A549 (cell line): ENCODE measurements at places on chromosomes 13 and 19. TPM values are rescaled to one million over a fixed set of nuclear protein-coding genes. Genes with fewer than 3 reads are reported as not detected.

Gene ZNF112
- polyA plus RNA-seq = 3.3 to 3.5 TPM (median 3.5 TPM) in 3 replicates

Gene ELSPBP1
- polyA plus RNA-seq = not detected in 3 replicates

Gene ZNF506
- polyA plus RNA-seq = 0.10 to 0.33 TPM (median 0.32 TPM) in 3 replicates

Gene BICRA
- 12.4 to 14.6 TPM (median 12.4 TPM) in 3 replicates for polyA plus RNA-seq

Gene TUBB4A
- 15.4 to 17.6 TPM (median 17.5 TPM) in 3 replicates for polyA plus RNA-seq

Gene CAPN12
- polyA plus RNA-seq = 8.6 to 11.7 TPM (median 11.0 TPM) in 3 replicates

Gene ADGRE2
- 0.26 to 0.39 TPM (median 0.36 TPM) in 3 replicates for polyA plus RNA-seq

Gene MEIS3
- 21.8 to 31.4 TPM (median 27.1 TPM) in 3 replicates for polyA plus RNA-seq

Gene SHISA2
- polyA plus RNA-seq = not detected in 3 replicates

Gene REX1BD
- polyA plus RNA-seq = 47.3 to 50.3 TPM (median 47.7 TPM) in 3 replicates

Gene SLC10A2
- not detected in 3 replicates for polyA plus RNA-seq

Gene DEDD2
- 39.7 to 54.1 TPM (median 43.2 TPM) in 3 replicates for polyA plus RNA-seq

Gene IL17D
- polyA plus RNA-seq = 0.38 to 0.67 TPM (median 0.44 TPM) in 3 replicates

Gene ZNF729
- not detected in 3 replicates for polyA plus RNA-seq

Gene C1QTNF9B
- polyA plus RNA-seq = not detected in 3 replicates

Gene PCSK4
- 1.2 to 3.7 TPM (median 2.1 TPM) in 3 replicates for polyA plus RNA-seq

Gene TMPRSS9
- 0.04 TPM in 1 of 3 replicates, not detected in the others for polyA plus RNA-seq

Gene RFPL4A
- not detected in 3 replicates for polyA plus RNA-seq

Gene PTPRS
- polyA plus RNA-seq = 38.8 to 44.7 TPM (median 41.6 TPM) in 3 replicates

Gene DHDH
- 1.1 to 1.2 TPM (median 1.2 TPM) in 3 replicates for polyA plus RNA-seq

Gene ZSWIM4
- 3.4 to 3.9 TPM (median 3.7 TPM) in 3 replicates for polyA plus RNA-seq

Gene FOXA3
- 1.2 to 1.6 TPM (median 1.3 TPM) in 3 replicates for polyA plus RNA-seq

Gene TMEM272
- not detected in 3 replicates for polyA plus RNA-seq

Gene ZNF571
- polyA plus RNA-seq = 0.97 to 1.4 TPM (median 1.3 TPM) in 3 replicates

Gene TEX101
- not detected in 3 replicates for polyA plus RNA-seq
